ENCODE measurements at places on chromosomes 16 and 17.

DNA sequence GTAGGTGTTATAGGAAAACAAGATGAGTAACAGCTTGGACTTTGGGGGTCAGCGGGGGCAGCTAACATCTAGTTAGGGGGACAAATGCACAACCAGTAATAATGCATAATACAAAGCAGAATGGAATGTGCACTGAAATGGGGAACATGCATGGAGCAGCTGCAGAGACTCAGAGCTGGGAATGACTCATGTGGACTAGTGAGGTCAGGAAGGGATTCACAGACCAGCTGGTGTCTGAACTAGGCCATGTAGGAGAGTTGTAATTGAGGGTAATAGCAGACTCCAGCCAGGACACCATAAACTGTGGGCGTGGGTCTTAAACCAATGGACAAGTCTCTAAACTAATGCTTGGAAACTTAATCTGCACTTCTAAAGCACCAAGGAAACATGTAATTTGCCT, 176.8 kb upstream of the ASIC2 start:
- peak; percentile 20 for DNase-seq

GRCh38 chr16:51374346-51374745, 223.3 kb upstream of the SALL1 start:
- peak; percentile 71 for DNase-seq

DNA sequence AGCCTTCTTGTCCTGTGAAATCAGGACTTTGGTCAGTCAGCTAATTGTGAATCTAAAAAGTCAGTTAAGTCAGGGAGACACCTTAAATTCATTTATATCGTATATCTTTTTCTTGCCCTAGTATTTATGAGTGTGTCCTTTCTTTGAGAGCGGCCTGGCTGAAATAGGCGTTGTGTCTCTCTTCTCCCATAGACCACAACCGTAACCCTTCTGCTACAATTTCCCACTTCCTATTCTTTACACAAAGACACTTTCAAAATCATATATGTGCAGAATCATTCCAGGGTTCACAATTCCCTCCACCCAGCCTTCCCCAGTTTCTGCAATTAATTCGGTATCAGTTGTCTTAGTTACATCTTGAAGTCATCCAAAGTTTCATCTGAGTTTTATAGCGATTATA, 14.0 kb upstream of the COTL1 start:
- DNase-seq = no peak

DNA sequence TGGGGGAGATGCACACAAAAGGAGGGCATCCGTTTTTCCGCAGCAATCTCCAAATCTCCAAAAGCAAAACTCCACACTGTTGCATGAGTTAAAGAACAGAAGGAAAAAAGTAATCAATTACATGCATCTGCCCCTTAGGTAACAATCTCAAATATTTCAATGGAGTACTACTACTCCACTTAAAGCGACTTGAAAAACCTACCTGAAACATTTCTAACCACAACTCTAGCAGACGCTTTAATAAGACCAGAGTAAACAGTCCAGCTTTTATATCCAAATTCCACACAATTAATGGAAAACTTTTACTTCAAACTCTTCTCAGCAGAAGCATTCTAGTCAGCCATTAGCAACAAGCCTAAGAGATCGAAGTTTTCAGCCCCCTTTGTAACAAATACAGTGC, 29.9 kb downstream of the AP1G1 start:
- no peak for DNase-seq

GRCh38 chr17:5618476-5618875, 34.2 kb upstream of the NLRP1 start:
- no peak for DNase-seq

DNA sequence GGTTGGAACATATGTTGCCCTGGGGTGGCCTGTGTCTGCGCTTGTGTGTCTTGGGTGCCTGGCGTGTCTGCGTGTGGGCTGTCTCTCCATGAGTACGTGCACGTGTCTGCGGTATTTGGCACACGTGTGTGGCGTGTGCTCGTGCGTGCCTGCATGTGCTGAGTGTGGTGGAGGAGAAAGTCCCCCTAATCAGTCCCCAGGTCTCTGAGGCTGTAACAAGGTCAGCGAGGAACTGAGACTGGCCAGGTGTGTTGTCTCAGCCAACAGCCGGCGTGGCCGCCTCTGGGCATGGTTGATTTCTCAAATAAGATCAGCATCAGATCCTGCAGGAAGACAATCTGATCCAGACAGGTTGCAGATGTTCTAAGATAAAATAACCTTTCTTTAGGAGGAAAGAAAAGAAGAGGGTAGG, 3.5 kb upstream of the CPNE7 start:
- DNase-seq = no peak

DNA sequence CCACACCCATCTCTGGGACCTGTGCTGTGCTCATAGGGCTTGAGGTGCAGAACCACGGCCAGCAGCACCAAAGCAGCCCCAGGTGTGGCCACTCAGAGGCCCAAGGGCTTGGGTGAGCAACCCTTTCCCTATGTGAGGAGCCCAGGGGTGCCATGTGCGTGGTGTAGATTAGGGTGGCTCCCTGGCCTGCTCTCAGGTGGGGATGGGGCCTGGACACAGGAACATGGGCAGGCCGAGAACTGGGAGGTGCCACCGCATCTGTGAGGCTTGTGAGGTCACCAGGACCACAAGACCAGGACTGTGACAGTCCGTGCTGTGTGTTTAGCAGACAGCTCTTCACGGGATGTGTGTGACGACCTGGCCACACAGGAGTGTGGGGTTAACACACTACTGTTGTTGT, 103.5 kb upstream of the ZNF750 start:
- DNase-seq = no peak

GRCh38 chr17:50362661-50363060, 10.3 kb downstream of the MRPL27 start:
- DNase-seq = no peak

DNA sequence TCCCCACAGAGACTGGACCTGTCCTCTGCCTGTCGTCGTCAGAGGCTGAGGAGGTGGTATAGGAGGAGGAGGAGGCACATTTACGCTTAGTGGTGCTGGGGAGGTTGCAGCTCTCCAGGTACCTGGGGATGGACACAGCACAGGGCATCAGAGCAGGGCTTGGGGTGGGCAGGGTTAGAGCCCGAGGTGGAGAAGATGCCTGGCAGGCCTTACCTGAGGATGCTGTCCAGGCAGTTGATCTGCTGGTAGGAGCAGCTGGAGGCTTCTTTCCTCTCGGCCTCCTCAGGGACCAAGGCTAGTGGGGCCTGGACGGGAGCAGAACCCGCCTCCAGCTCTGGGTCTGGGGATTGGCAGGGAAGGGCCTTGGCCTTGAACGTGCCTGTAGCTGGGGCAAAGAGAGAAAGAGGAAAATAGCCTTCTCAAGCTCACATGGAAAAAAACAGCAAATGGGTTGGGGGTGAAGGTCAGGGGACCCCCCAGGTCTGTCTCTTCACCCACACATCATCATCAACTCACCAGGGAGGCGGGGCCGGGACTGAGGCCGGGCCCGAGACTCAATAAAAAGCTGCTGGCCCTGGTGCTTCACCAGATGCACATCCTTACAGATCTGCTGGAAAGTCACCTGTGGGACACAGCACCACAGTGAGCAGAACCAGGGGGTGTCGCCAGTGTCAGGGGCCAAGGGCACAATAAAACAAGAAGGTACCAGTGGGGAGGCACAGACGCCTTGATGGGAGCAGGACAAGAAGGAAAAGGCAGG, 5.6 kb downstream of the PER1 start:
- DNase-seq = no peak

DNA sequence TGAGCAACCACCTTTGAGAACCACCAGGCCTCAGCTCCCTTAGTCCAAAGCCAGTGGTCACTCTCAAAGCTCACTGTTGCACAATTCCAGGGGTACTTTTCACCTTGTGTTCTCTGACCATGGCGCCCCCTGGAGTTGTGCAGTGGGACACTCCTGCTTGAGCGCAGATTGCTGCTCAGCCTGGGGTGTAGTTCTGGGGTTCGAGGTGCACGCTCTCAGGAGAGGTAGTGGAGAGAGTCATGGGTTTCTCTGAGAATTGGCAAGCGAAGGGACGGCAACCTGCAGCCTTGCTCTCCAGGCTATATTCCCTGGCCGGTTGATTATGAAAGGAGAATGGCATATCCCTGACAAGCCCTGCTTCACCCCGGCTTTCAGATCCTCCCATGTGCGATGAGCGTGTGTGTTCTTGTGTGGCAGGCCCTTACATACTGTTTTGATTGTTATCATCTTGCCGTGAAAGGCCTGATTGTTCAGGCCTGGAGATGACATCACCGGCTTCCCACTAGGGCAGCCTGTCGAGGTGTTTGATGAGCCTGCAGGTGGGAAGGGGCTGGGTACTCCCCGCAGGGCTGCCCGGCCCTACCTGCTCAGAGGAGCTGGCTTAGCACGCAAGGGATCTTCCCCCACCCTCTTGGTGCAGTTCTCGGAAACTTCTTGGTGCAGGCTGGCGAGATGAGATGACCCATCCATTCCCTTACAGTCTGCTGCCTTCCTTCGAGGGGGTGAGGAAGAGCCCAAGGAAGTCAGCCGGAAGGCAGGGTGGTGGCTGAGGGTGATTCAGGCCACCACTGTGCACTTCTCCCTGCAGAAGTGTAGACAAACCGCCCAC, 431.2 kb downstream of the SLC39A11 start:
- no peak for DNase-seq

DNA sequence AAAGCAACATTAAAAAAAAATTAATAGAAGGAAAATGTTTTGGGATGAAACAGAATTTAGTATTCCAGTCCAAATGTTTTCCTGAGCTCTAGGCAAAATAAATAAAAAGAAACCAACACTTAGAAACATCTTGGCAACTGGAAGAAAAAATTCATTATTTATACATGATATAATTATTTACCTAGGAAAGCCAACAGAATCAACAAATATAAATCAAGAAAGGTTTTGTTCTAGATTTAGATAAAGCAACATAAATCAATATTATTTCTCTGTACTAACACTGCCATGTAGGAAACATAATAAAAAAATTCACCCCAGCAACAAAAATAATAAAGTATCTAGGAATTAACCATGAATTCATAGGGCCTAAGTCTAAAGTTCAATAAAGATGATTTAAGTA, 167.4 kb downstream of the MYO1D start:
- DNase-seq = no peak

DNA sequence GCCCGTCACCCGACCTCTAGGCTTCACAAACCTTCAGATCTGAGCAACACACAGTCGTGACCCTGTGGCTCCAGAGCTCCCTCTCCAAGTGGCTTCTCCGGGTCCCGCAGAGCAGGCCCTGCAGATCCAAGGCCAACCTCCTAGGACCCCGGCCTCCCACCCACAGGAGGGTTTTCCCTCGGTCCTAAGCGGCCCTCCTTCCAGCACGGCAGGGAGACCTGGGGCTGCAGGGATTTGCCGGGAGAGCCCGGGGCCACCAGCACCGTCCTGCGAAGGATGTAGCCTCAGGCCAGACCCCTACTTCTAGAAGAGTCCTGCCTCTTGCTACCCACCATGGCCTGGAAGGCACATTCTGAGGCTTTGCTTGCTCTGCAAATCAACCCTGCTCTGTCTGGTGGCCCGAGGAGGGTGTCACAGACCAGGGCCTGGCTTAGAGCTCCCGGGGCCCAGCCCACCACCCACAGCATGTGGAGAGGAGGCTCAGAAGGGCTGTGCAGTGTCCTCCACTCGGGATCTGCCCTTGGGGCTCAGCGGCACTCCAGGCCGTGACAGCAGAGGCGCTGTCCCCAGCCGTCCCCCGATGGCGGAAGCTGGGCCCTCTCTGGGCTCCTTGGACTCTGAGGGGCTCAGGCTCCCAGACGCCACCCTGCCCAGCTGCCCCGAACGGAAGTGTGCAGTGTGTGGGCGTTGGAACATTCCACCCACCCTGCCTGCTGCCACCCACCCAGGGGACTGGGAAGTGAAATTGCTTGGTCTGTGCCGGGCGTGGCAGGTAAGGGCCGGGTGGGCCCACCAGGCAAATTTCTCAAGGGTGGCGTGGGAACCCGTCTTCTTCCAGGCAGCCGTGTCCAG, 28.8 kb upstream of the ACSF3 start:
- DNase-seq = no peak

- no peak for DNase-seq
Measured at GRCh38 chr17:77451245-77451893, 310.6 kb downstream of the SEC14L1 start.

DNA sequence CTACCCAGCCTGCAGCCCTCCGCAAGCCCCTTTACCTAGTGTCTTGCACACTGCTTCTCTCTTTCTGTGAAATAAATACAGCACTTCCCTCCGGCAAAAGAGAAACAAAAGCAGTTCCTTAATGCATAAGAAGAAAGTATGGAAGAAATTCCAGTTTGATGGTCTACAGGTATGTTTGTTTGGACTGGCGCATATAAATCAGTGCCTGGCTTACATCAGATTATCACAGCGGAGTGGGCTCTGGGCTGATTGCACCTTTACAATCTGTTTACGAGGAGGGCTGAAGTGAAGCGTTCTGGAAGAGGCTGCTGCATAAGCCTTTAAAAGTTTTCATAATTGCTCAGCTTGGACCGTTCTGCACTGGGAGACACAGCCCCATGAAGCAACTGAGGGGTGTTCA, 153.5 kb upstream of the FOXF1 start:
- DNase-seq = no peak

GRCh38 chr17:38867968-38868816, 1.7 kb upstream of the LASP1 start:
- DNase-seq = no peak

DNA sequence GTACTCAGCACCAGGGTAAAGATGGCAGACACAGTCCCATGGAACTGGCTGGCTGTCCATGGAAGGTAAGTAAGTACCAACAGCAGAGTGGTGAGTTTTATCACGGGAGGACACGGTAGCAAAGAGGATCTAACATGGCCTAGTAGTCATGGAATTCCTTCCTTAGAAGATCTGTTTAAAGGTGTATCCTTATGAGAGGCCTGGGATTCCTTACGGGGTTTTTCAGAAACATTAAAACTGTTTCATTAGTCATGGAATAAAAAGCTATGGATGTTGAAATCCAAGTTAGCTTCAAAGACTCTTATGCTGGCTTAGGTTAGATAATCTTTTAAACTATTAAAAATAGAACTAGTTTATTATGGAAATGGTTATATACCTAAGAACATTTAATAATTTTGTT, 7.4 kb downstream of the FTO start:
- no peak for DNase-seq

DNA sequence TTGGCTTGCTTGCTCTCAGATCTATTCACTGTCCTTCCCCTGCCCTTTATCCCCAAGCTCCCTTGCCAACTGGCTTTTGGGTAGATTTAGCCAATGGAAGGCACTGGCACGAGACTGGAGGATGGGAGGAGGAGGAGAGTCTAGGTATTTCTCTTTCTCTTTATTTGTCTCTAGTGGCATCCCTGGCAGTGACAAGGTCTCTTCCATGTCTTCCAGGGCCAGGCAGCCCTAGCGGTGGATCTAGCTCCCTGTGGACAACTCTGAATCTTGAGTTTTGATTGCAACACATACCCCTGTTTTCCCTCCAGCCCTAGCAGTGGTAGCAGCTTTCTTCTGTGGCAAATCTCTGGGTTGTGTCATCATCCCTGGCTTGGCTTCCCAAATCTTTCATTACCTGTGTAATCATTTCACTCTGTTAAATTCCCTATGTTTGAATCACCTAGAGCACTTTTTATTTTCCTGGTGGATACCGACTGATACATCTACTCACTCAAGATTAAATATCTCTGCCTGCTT, 171.1 kb upstream of the IRX6 start:
- DNase-seq = no peak

- DNase-seq = no peak
Measured at GRCh38 chr17:40331743-40332641, 23.0 kb downstream of the RARA start.

All from GM04503 (cell line).